Stromal cell of bone marrow (primary cell): ENCODE measurements at places on chromosomes 11 and 22.

DNA sequence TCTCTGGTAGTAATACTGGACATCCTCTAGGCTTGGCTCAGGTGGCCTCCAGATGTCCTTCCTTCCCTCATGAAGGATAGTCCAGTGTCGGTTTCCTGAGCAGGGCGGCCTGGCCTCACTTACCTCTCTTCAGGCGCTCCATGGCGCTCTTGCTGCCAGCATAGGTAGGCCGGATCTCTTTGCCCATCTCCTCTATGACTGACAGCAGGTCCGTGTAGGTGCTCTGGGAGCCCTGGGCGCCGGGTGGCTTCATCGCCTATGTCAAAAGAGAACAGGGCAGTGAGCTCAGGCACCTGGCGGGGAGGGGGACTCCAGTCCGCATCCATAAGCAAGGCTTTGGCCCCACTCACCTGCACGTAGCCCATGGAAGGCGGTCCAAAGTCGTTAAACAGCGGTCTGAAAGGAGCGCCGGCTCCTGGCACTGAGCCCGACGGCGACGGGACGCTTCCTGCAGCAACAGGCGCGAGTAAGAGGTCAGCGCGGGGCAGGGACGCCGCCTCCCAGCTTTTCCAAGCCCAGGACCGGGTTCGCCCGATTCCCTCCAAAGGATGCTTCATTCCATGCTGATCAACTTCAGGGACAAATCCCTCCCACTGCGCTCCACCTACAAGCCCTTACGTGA, 609 bp downstream of the CDK2AP2 start:
- DNase-seq, result no peak

GRCh38 chr11:93487032-93487483, 56.1 kb downstream of the SMCO4 start:
- no peak for DNase-seq

GRCh38 chr11:100691896-100692653, 5.0 kb downstream of the ARHGAP42 start:
- DNase-seq, result no peak

- no peak for DNase-seq
Measured at GRCh38 chr22:35649026-35649553, 844 bp downstream of the APOL6 start.

- peak; percentile 17 for DNase-seq
Measured at GRCh38 chr11:118180300-118180703, 3.9 kb upstream of the SCN2B start.

GRCh38 chr22:30294066-30294465, 4.8 kb upstream of the CASTOR1 start:
- DNase-seq, result no peak

GRCh38 chr11:19777377-19778102, 64.9 kb downstream of the NAV2 start:
- no peak for DNase-seq

GRCh38 chr11:17384002-17384511, 4.4 kb downstream of the KCNJ11 start:
- peak; percentile 66 for DNase-seq
